Neural crest cell (in vitro differentiated cells): ENCODE measurements at places on chromosomes 2 and 18.

DNA sequence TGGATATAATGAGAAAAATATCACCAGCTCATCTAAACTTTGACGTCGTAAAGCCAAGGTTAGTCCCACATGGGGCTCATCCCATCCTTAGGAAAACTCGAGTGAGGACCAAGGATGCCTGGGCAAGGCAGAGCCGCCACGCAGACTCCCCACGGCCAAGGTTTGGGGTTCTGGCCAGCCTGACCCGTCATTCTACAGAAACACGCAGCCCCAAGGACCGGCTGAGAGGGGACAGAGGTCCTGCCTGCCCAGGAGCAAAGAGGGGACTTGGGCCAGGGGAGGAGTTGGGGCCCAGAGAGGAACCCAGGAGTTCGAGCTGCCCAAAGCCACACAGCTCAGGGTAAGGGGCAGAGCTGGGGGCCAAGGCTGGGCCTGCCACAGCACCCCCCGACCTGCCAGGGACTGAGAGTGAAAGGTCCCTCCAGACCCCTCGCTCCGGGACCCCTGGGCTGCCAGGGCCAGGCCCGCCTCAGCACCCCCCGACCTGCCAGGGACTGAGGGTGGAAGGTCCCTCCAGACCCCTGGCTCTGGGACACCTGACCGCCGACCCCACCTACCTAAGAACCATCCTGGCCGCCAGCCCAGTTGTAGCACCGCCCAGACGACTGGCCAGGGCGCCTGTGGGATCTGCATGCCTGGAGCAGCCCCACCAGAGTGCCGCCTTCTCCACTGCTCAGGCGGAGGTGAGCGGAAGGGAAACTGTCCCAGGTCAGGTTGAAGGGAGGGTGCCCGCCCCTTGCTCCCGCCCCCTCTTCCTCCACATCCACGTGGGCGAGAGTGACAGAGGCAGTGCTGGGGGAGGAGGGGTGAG lies at the start of gene PDCD1:
Gene PDCD1 (minus strand): TSS at position 689 of the 811 bp plus-strand sequence. CDS start 56 bp downstream, at position 633.
- DNase-seq: no peak

DNA sequence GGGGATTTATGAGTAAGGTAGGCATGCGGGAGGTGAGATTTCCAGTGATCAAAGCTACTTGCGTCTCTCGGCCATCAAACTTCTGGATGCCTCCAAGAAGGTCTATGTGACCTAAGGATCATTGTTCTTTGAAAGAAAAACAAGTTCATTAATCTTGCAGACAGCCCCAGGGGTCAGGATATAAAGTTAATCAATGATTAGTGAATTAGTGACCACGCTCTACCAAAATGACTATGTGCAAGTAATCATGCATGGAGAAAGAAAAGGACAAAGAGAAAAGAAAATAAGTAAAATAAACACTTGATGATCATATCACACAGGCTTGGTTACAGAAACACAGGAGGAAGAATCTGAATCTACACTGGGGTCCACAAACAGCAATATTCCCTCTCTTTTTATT lies 42.5 kb upstream of the BCL11A start:
- DNase-seq: no peak

GRCh38 chr2:221569425-221569845 lies 2.7 kb downstream of the EPHA4 start:
- no peak for DNase-seq

DNA sequence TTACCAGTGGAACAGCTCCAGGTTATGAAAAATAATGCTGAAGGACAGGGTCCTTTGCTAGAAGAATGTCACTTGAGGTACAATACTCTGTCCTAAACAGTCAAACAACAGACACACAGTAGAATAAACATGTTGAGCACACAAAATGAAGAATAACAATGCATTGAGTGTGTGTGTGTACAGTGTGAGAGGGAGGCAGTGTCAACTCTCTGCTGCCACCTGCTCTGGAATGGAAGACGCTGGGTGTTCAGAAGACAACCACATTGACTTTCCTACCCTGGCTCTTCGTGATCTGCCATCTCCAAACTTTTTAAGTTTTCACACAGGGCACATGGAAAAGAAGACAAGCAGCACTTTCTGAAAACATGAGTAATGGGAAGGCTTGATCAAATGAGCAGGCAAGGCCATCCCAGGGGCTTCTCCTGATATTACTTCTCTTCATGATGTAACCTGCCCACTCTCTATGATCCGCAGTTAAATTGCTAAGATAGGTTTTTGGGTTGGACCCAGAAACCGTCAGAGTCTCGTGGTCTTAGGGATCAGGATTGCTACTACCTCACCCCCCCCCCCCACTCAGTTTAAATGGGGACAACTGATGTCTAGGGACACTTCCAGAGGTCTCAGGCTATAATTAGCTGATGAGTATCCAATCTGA lies 533.2 kb upstream of the TNP1 start:
- DNase-seq: no peak

GRCh38 chr2:202818321-202818720 lies 53.2 kb downstream of the ICA1L start:
- DNase-seq: no peak

- DNase-seq: no peak
These were observed 38.9 kb downstream of the THAP4 start for GRCh38 chr2:241598061-241598460.

GRCh38 chr2:39492095-39492590 lies 55.1 kb upstream of the MAP4K3 start:
- no peak for DNase-seq

DNA sequence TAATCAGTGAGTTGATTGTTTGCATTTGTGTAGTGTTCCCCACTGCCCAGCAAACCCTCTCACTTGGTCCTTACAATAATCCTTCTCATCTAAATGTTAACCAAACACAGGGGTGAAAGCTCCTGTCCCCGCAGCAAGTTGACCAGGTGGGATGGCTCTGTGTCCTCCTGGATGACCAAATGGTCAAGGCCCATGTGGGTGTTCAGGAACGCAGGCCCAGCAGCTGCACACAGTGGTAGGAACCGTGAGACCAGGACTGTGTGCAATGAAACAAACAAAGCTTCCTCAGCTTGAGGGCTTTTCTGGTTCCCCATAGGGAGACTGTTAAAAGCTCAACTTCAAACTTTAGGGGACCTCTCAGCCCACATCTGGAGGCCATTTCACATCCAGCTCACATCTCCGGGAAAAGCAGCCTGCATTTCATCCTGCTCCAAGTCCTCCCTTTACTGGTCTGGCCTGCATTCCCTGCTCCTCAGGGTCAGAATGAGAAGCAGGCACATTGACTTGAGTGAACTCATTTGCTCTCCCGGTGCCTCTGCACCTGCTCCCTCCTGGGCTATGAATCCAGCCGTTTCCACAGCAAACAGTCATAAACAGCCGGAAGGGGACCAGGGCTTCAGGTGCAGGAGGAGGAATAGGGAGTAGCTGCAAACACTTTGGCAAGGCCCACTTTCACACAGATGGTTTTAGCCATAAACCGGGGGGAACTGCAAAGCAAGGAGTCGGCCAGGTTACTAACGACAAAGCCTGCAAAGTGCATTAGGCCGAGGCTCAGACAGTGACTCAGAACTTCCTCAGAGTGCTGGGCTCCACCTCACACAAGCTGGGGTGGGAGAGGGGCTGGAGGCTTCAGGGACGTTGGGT lies 144.7 kb downstream of the CAPN13 start:
- no peak for DNase-seq

- DNase-seq: no peak
These were observed 33.0 kb downstream of the RAB1A start for GRCh38 chr2:65096948-65097347.

DNA sequence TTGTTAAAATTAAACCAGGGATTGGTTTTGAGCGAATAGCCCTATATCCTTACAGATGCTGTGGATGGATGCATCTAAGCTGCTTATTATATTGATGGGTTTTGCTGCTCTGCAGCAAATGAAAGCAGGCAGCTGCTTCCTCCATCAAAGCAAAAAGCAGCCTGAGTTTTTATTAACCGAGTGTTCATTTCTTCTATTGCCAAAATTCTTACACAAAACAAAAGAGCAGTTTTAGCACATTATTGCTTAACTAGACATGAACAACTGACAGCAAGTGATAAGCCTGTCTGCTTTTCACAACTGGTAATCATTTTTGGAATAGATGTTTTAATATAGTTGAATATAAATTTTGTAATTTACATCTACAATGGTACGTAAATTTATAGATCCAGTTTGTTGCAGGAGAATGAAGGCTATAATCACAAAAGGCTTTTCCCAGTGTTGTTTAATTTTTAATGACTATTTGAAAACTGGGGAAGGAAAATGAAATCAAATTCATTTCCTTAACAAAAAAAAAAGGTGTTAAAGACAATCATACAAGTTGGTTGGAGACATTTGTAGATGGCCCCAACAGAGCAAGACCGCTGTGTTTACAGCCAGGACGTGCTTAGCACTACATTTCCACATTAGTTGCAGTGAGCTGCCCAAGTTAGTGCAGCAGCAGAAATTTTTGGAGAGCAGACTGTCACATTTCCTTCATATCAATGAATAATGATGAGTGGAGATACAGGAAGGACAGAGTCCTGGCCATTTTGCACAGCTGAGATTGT lies 253.6 kb upstream of the SIX3 start:
- DNase-seq: no peak

- no peak for DNase-seq
These were observed 15.1 kb upstream of the DARS1 start for GRCh38 chr2:136000502-136000901.

GRCh38 chr2:185526161-185526560 lies 212.4 kb upstream of the FSIP2 start:
- DNase-seq: no peak

GRCh38 chr2:96528700-96529375 lies 7.7 kb upstream of the ARID5A start:
- DNase-seq: no peak

DNA sequence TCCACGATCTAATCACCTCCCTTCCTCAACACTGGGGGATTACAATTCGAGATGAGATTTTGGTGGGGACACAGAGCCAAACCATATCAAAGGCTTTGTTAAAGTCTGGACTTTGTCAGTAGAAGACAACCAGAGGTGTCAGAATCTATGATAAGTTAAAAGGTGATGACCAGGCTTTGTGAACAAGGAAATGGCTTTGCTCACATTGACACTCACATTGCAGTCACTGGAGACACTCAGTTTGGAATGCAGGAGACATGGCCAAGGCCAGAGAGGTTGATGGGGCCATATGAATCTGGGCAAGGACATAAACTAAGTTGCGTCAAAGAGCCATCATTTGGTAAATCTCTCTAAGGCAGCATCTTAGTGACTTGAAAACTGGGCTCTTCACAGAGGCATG lies 678.2 kb upstream of the FSHR start:
- DNase-seq: no peak

DNA sequence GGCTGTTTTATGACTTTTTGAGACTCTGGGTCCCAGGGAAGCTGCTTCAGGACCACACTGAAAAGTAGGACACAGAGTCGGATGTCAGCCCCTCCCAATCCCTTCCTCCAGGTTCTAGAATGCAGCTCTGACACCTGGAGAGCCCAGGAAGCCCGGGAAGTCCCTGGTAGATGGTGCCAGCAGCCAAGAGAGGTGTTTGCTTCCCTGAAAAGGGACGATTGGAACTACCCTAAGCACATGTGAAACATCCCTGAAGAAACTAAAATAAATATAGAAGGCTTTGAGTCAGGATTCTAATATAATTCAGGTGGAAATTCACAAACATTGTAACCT lies 163.2 kb upstream of the CYRIA start:
- DNase-seq: no peak

DNA sequence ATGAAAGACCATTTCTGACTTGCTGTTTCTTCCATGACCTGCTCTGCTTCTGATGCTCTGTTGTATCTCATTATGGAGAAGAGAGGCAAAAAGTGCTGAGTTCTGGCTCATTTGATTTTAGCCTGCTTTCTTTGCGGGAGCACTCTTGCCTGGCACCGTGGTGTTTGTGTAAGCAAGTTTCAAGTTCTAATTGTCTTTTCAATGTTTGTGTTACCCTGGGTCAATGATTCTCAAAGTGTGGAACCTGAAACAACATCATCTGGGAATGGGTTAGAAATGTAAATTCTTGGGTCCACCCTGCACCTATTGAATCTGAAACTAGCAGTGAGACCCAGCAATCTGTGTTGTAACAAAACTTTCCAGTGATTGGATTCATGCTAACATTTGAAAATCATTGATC lies 85.5 kb upstream of the STON1 start:
- DNase-seq: no peak

- no peak for DNase-seq
These were observed 51.7 kb downstream of the AGAP1 start for GRCh38 chr2:235545339-235546150.

GRCh38 chr2:155033652-155034051 lies 335.2 kb downstream of the KCNJ3 start:
- DNase-seq: no peak

GRCh38 chr2:68878753-68879152 lies 7.6 kb upstream of the BMP10 start:
- no peak for DNase-seq

DNA sequence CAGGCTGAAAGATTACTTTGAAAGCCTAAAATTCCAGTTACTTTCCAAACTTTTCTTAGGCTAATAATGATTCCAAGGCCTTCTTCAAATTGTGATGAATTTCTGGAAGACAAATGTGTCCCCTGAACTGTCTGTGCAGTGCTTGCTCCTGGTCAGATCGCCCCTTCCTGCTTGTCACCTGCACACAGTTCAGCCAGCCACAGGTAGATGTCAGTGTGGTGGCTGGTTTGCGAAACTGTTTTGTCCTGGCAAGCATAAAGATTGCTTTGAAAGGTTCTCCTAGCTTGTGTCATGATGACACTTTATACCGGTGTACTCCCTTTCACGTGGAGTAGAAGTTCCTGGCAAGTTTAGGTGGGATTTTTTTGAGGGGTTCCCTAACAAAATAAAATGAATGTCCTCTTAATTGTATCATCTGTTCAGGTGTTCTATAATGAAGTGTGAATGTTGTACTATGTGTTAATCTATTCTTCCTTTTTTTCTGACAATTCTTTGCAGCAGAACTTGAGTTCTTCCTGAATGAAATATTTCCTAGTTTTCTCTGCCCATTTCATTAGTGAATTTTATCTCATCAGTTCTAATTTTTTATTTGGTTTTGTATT lies 298.8 kb downstream of the ZNF407 start:
- DNase-seq: no peak

DNA sequence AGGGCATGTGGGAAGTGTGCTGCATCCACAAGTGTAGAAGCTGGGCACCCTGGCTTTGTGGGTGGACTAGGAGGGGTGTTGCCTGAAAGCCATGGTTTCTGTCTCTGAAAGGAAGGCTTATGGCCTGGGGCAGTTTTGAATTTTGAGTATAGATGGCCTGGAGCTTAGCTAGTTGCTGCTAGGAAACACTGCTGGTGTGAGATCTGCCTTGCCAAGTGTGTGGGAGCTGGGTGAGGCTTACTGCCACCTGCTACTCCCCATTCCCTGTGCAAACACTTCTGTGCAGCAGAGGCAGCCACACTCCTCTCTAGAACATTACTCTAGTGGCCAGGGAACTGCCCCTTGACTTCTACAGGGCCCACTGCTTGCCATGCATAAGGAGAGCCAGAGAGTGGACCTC lies 831.7 kb upstream of the LRRTM1 start:
- no peak for DNase-seq

- no peak for DNase-seq
These were observed 13.7 kb upstream of the SKOR2 start for GRCh38 chr18:47265197-47265596.

- no peak for DNase-seq
These were observed 38.9 kb upstream of the RALBP1 start for GRCh38 chr18:9436206-9436929.
